D341Med (cell line): ENCODE measurements at places on chromosomes 1 and 21.
A peak's percentile ranks its signal among the peaks of the same experiment; 100 is the strongest.

DNA sequence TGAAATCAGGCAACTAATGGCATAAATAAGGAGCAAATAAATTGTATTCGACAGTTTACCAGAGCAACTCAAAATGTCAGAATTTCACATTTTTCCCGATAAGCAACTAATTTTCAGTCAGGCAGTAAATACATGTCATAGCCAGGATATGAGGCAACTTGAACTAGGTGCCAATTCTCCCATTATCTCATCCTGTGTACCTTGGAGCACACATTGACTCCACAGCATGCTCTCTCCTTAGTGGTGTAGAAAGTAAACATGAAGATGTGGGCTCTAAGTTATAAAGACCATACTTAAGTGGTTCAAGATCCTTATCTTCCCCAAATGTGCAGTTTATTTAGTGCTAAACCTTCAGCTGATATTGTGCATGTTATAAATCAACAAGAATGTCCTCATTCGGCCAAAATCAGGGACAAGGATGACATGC is 197.8 kb downstream of the VAV3 start:
- DNase-seq: no peak

DNA sequence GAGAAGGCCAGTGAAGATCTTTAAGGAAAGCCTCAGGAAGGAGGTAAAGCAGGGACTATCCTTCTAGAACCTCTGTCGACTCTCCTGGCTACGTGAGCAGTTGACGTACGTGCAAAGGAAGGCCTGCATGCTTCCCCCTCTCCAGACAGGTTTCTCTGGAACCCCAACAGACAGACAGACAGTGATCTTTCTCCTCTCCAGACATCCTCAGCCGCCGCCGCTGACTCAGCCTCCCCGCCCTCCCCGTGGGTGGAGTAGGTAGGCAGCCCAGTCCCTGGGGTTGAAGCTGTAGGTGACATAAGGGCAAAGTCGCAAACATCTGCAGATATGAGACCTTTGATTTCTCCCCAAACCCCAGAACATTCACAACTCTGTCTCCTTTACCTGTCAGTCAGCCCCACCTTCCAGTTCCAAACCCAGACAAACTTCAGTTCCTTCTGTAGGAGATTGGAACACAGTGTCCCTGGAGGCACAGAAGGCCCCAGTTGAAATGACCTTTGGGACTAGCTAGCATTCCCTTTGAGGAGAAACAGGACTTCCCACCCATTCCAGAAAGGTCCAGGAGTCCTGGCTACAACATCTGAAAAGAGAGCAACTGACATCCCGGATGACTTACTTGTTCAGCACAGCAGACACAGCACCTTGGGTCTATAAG is 146.0 kb upstream of the JUN start:
- no peak for DNase-seq

GRCh38 chr1:31762726-31763670 is 1.1 kb downstream of the ADGRB2 start:
- DNase-seq: peak; percentile 95

- DNase-seq: no peak
Observed at GRCh38 chr1:222557148-222557547, 9.2 kb upstream of the HHIPL2 start.

GRCh38 chr1:166978821-166979220 is 3.5 kb upstream of the ILDR2 start:
- DNase-seq: no peak

- no peak for DNase-seq
Observed at GRCh38 chr21:33947451-33948095, 32.0 kb upstream of the ATP5PO start.

- DNase-seq: no peak
Observed at GRCh38 chr21:21631961-21632360, 633.8 kb downstream of the NCAM2 start.

DNA sequence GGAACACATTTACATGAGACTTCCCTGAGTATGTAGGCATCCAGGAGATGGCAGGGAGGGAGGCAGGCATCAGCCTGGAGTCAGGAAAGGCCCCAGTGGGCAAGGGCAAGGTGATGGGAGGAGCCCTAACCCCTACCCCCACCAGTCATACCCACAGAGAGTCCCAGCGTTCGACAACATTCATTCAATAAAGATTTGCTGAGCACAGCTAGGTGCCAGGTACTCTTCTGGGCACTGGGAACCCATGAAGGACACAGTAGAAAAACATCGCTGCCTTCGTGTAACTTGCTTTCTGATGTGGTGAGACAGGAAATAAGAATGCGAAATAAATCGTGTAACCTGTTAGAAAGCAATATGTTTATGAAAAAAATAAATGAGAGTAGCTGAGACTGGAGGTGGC is 77.3 kb upstream of the GADD45A start:
- DNase-seq: no peak

- no peak for DNase-seq
Observed at GRCh38 chr1:5430911-5431697, 561.1 kb downstream of the NPHP4 start.

- no peak for DNase-seq
Observed at GRCh38 chr1:179001451-179001850, 24.2 kb upstream of the FAM20B start.

DNA sequence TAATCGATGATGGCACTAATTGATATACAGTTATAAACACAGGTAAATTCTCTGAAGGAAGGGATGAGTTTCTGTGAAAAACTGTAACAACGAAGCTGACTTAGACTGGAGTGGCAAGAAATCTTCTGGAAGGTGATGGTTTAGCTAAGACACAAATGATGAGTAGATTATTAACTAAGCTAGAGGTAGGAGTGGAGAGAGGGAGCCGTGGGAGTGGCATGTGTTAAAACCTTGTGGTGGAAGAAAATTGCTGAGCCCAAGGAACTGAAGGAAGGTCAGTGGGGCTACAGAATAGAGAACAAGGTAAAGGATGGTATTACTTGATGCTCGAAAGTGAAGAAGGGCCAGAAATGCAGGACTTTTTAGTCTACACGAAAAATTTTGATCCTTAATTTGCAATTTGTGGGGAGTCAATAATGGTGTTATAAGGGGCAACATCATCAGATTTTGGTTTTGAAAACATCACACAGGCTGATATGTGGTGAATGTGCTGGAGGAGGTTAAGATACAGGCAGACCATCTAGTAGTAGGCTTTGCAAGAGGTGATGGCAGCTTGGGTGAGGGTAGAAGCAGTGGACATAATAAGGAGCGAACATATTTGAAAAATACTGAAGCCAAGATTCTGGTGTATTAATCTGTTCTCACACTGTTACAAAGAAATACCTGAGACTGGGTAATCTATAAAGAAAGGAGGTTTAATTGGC is 93.8 kb downstream of the S1PR1 start:
- DNase-seq: no peak

DNA sequence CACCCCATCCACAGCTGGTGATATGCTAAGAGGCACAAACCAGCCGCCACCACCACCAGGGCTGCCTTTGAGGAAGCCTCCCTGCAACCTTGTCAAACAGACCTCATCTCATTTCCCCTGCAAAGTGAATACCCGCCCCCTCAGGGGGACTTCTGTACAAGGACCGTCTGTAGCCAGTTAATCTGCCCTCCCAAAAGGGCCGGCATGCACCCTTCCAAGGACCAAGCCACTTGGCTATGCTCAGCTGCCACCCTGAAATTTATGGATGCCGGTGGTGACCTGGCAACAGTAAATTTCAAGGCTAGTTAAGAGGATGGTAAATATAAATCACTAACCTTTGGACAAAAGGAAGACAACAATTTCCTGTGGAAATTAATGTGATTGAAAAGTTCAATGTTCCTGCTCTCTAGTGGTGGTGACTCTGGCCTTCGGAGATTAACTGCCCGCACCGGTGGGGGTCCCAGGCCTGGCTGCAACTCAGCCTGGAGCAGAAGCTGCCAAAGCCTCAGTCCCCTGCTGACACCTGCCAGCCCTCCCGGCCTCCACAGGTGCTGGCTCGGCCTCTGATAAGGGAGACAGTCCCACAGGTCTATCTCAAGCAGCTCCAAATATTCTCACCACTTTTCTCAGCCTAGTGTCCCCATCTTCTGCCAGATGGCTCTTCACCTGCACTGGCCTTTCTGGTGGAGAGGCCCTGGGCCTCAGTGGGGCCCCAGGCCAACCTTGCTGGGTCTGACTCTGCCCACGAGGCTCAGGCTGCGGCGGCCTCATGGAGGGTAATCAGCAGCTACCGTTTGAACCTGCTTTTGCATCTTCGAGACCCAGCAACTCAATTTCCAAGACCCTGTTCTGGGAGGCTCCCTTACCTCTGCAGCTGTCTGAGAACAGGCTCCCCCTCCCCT is 12.2 kb downstream of the TMEM53 start:
- no peak for DNase-seq

DNA sequence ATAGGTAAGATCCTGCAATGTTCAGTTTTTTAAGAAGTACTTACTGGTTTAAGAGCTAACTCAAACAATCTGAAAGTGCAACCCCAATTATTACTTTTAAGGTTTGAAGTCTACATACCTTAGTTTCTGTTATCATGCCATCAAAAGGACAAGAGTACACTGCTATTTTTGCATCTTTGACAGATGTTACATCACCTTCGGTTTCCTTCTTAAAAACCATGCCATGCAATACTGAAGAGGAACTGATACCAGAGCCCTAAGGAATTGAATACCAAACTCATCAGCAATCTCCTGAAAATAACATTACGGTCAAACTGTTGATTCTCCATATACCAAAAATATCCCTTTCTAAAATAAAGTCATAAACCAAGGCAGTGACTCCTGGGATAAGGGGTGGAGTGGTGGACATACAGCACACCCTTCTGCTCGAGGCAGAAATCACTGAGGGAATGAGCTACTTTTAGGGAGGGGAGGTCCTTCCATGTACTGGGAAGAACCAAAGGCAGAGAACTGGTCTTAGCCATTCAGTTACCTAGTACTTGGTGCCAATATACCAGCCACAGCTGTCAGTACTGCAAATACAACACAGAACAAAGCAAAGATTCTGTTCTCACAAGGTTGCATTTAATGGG is 8.5 kb downstream of the CCT8 start:
- DNase-seq: no peak

DNA sequence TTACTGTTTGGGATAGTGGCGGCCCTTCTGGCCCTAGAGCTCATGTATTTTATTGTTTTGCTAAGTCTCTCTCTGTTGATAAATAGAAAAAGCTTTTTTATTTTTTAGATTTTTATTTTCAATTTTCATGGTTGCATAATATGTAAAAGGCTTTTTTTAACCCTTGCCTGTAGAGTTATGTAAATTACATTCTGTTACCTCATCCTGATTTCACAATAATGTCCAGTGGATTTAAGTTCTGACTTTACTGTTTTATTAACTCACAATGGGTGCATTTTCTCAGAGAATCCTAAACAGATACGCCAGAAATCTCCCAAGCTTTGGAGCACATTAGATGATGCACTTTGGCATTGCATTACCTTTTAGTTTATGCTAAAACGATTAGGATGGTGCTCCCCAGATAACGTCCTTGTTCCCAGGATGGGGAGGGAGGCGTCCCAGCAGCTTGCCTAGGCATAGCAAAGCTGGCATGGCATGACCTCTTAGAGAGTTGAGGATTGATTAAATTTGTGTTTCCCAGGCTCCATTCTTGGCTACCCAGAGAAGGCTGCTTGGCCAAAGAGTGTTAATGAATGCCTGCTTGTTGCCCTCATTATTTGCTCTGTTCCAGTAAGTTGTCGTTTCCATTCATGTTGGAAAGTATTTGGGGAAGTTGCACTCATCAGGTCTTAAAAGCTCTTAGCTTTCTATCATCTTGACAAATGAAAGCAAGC is 17.1 kb downstream of the UTP25 start:
- DNase-seq: no peak
